ENCODE measurements at places on chromosomes 3 and 15.

GRCh38 chr3:161042023-161042501 is 63.1 kb downstream of the B3GALNT1 start:
- no peak for DNase-seq

- no peak for DNase-seq
Observed at GRCh38 chr15:75554717-75555116, 24.4 kb downstream of the PTPN9 start.

DNA sequence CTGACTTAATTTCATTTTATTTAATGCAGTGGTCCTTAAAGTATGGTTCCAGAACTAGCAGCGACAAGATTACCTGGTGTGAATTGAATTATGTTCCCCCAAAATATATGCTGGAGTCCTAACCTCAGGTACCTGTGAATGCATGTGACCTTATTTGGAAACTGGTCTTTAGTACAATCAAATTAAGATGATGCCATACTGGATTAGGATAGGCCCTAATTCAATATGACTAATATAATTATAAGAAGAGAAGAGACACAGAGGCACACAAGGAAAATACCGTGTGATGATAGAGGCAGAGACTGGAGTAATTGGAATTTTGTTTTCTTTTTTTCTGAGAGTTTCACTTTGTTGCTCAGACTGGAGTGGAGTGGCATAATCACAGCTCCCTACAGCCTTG is 12.6 kb upstream of the SPATA16 start:
- DNase-seq: no peak

GRCh38 chr3:143811602-143812001 is 36.7 kb downstream of the SLC9A9 start:
- no peak for DNase-seq

DNA sequence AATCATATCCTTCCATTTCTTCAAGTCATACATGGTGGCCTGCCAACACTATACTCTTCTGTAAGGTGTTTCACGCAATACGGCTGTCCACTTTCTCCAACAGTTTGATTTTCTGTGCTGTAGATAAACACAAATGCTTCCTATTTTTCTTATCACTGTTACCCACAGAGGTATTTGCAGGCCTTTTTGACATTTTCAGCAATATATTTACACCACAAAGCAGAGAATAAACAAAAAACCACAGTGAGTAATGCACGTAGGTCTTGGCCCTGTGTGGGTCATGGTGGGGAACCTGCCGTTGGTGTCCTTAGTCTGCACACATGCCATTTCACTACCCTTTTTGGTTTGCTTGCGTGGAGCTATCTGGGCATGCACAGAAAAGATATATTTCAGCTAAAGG is 59.5 kb downstream of the LRRC28 start:
- no peak for DNase-seq

DNA sequence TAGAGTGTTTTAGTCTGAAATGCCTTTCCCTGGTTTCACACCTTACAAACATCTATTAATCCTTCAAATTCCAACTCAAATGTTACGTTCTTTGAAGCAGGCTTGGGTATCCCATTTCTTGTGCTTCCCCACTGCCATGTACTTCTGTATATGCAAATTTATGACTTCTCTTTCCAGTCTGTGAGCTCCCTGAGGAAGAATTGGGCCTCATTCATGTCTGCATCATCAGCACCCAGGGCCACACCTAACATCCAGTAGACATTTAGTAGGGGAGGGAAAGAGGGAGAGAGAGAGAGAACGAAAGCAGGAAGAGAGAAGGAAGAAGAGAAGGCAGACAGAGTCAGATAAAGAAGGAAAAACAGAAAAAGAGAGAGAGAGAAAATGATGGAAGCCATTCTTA is 53.3 kb upstream of the KY start:
- DNase-seq: no peak

DNA sequence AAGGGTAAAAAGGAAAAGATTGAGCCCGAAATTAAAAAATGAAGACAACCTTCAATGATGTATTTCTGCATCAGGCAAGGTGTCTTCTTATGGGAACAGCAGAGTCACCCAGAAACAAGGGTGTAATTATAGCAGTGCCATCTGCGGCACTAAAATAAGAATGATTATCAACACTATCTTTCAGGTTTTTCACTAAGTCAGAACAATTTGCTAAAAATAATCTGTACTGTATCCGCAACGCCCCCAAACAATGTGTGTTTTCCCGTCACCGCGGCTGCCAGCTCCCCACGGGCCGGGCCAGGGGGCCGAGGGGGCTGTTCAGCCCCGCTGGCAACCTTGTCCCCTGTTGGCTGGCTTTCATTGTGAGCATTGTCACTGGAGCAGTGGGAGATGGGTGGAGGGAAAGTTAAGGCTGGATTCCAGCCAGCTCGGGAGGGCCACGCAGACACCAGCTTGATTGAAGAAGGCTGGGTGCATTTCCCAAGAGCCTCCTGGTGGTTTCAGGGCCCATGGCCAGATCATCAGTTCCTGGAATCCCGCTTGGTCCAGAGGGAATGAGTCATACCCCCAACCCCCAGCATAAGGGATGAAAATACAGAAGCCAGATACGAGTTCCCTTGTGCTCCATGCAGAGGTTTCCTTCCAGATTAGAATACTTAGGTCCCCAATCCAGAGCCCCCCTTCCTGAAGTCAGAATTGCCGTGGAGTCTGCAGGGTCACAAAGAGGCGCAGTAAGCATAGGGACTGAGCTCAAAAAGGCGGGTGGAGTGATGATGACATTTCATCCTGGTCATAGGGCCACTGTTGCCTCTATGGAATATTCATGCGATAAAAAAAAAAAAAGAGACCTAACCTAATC is 90.2 kb upstream of the KLF13 start:
- DNase-seq: no peak

DNA sequence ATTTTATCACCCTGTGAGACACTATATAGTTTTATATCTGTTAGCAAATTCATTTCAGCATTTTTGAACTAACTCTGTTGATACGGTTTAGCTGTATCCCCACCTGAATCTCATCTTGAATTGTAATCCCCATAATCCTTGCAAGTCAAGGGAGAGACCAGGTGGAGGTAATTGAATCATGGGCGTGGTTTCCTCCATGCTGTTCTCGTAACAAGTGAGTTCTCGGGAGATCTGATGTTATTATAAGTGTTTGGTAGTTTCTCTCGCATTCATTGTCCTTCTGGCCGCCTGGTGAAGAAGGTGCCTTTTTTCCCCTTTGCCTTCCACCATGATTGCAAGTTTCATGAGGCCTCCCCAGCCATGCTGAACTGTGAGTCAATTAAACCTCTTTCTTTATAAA is 53.2 kb upstream of the TMC3 start:
- DNase-seq: no peak

GRCh38 chr3:197002701-197003454 is 26.7 kb downstream of the MELTF start:
- no peak for DNase-seq

- no peak for DNase-seq
Observed at GRCh38 chr3:150411976-150412375, 3.9 kb downstream of the TSC22D2 start.

GRCh38 chr15:91548549-91548948 is 305.0 kb upstream of the SLCO3A1 start:
- DNase-seq: no peak

- DNase-seq: no peak
Observed at GRCh38 chr15:73637527-73637926, 4.3 kb upstream of the NPTN start.

GRCh38 chr15:44530653-44531052 is 6.3 kb upstream of the EIF3J start:
- no peak for DNase-seq

- DNase-seq: no peak
Observed at GRCh38 chr3:170553788-170554757, 31.8 kb downstream of the SLC7A14 start.

DNA sequence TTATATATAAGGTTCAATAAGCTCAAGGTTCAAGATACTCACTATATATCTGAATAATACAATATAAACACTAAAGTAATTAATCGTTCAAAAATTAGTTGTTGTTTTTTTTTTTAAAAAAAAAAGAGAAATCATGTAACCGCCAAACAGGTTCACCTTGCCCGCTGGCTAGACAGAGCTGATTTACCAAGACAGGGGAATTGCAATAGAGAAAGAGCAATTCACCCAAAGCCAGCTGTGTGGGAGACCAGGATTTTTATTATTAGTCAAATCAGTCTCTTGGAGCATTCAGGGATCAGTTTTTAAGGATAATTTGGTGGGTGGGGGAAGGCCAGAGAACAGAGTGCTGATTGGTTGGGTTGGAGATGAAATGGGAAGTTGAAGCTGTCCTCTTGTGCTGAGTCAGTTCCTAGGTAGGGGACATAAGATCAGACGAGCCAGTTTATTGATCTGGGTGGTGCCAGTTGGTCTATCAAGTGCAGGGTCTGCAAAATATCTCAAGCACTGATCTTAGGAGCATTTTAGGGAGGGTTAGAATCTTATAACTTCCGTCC is 7.9 kb downstream of the HIGD1A start:
- no peak for DNase-seq

All from spinal cord (tissue), 10 donors.